ENCODE measurements at places on chromosomes 2 and 18. TPM values are rescaled to one million over a fixed set of nuclear protein-coding genes. Genes with fewer than 3 reads are reported as not detected.

DNA sequence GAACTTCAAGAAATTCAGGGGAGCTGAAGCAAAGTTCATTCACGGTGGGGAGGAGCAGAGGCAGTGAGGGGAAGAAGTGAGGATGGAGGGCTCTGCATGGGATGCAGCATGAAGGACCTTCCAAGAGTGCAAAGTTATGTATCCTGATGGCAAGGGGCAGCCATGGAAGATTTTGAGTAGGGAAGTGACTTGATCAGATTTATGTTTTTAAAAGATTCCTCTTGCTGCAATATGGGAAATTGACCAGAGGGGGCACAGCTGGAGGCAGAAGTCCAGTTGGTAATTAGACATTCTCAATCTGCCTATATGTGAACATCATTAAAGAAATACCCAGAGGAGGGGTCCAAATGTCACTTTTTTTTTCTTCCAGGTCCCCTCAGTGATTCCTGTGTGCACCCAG, 21.5 kb upstream of the ANXA4 start:
- peak; percentile 20 for DNase-seq

TFCP2L1 gene
- under 0.01 TPM for total RNA-seq

DNA sequence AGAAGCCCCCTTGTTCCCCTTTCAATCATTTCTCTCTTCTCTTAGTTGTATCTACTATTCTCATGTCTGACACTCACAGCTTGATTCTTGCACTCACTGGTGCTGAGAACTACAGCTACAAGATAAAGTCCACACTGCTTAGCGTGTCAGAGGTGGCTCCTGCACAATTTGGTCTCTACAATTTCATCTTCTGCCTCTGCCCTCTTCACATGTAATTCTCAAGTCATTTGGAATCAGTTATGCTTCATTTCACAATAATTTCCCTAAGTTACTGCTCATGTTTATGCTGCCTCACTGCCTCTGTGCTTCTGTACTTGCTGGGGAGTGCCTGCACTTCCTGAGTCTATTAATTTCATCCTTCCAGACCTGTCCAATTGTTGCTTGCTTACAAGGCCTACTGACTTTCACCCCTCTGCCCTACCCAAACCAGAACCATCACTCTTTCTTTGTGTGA, 11.6 kb upstream of the NAB1 start:
- peak; percentile 13 for DNase-seq

GRCh38 chr2:216858312-216858711, 1.6 kb downstream of the TNP1 start:
- DNase-seq, result no peak

ANKRD30BL gene
- total RNA-seq, result not detected

DNA sequence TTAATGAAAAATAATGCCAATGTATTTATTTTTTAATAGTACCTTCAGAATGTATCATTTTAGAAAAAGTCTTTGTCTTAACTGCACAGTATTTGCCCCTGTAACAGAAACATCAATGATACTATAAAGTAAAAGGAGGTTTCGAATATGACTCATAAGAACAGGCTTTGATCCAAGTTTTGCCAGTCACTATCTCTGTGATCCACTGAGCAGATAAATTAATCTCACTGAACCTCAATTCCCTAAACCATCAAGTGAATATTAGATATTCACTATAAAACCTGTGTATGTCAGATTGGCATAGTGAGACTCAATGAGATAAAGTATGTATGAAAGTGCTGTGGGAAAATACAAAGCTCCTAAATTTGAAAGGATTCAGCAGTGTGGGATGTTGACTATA, 292.1 kb downstream of the EXOC6B start:
- DNase-seq, result peak; percentile 67

GRCh38 chr2:240962300-240963064, 35.9 kb upstream of the SNED1 start:
- DNase-seq, result no peak

CRIM1 gene
- 35.1 TPM for total RNA-seq

DNA sequence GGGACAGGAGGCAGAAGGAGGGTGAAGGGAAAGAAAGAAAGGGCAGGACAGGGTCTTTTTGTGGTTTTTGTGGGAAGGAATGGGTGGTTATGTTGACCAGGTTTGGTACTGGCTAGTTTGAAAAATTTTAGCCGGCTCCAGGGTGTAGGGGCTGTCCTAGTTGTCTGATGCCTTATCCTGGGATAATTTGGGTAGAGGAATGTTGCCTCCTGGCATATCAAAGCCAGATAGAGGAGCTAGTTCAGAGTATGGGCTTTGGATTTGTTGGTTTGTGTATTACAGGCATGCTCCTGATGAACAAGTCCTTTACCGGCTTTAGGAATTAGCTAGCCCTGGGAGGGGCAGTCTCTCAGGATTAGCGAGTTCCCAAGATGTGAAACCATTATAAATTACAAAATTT, 101.1 kb upstream of the LHCGR start:
- no peak for DNase-seq

DNA sequence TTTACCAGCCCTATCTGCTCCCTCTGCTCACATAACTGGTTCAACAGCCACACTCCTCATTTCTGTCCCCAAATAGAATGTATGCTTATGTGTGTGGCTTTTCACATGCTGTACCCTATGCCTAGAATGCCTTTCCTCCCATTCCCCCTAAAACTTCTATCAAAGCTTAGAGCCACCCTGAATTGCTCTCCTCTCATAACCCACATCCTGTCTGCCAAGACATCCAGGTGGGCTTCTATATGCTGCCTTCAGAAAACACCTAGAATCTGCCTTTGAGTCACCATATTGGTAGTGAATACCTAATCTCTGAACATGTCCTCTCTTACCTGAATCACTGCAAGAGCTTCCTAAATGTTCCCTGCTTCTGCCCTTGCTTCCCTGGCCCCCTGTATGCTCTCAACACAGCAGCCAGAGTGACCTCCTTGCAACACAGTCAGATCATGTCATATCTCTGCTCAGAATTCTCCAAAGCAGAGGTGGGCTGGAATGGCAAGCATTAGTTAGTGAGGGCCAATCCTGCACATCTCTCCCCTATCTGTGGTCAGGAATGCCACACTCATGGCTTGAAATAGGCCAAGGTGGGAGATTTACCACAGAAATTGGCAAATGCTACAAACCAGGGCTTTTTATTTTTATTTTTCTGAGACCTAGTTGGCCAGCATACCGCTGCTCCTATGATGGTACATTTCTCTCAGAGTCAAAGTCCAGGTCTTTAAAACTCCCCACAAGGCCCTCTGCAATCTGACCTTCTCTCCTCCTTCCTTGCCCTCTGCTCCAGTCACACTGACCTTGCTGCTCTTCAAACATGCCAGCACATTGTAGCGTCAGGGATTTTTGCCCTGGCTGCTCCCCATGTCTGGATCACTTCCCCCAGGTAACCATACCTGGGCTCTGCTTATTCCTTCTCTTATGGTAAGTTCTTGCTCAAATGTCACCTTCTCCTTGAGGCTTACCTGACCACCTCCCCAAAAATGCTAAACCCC, 111.8 kb upstream of the STON1 start:
- no peak for DNase-seq
